ENCODE measurements at places on chromosomes 13 and 19.
A peak's percentile ranks its signal among the peaks of the same experiment; 100 is the strongest.

- no peak for DNase-seq
These were observed 126.5 kb downstream of the NALCN start for GRCh38 chr13:101289764-101290163.

DNA sequence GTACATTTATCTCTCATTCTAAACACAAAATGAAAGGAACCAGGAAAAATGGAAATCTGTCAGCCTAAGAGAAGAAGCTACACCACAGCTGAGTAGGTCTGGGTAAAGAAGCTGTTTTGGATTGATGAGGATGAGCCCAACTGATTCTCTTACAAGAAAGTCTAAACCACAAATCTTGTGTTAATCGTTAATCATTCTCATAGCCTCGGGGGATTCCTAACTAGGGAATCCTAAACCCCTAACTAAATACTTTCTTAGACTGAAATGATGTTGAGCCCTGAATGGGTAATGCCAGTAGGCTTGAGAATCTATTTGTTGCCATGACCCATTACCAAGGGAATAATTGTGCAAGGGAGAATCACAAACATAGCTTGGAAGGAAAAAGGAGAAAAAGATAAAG lies 327.5 kb upstream of the SPRY2 start:
- no peak for DNase-seq

DNA sequence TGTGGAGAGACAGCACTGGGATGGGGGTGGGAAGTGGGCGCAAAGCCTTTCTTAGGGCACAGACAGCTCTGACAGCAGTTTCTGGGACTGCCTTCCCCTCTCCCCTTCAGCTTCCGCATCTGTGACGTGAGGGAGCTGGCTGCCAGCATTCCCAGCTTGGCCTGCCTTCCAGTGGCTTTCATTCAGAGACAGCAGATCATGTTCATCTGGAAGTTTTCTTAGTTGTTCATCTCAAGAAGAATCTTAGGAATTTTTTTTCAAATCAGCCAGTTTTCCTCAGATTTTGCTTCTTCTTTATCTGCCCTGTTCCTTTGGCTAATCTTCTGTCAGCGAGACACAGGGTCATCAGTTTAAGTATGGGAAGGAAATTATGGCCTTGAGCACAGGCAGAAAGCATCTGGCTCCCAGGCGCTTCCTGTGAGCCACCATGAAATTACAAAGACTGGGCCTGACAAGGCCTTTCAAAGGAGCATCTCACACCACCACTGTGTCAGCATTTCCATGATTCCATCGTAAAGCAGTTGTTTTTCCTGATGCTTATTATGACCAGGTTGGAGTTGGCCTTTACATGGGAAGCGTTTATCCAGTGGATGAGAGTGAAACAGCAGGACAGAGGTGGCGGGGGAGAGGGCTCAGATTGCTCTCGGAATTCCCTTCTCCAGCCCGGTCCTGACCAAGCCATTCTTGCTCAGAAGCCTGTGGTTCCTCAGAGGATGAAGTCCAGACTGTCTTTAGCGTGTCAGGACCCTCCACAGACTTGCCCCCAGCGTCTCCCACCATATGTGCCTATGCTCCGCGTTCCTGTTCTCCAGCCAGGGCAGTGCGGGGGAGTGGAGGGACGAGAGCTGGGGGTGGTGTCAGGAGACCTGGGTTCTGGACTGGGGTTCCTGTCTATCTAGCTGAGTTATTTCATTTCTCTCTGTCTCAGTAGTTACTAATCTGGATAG lies 43.6 kb downstream of the ARHGAP35 start:
- DNase-seq: no peak

DNA sequence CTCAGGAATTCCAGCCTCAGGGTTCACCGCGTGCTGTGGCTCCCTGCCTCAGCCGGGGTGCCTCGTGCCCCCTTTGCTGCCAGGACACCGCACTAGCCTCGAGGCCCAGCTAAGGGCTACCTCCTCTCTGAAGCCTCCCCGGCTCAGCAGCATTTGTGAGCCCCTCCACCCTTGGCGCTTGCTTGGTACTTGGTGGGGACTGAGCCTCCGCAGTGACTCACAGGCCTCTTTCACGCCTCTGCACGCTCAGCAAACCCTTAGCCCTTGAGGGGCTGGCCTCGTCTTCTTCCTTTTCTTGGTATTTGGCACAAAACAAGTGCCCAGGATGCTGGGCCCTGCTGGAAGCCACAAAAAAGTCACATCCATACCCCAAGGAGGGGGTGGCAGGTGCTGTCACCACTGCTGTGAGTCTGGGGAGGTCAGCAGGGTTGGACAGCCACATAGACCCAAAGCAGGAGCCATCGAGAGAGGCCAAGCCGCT lies 85.4 kb upstream of the TM9SF2 start:
- peak; percentile 59 for DNase-seq

- no peak for DNase-seq
These were observed 90.2 kb downstream of the KCTD12 start for GRCh38 chr13:76795701-76796695.

GRCh38 chr19:6587093-6587820 lies 3.7 kb downstream of the CD70 start:
- DNase-seq: no peak

DNA sequence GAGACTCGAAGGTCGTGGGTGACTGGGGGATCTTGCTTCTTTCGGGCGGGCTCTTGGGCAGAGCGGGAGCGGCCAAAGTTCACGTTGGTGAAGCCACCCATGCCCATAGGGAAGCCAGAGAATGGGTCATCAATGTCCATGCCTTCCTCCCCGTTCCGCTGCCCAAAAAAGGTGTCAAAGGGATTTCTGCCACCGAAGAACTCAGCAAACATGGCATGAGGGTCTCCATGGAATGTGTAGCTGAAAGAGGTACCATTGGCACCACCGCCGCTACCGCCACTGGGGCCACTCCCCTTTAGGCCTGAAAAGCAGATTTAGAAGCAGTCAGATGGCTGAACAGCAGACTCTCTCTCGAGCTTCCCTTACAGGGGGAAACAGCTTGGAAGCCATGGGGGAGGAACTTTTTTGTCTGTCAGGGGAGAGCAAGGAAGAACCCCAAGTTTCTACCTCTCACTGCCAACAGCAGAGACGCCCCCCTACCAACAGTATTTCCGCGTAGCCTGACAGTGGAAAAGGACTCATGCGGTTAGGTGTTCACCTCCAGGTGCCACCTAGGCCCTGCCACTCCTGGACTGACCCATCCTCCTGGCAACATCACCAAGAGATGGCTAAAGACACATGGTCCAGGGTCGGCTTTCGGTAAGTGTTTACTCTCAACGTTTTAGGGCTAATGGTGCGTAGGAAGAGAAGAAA lies 1.3 kb downstream of the DNAJB1 start:
- DNase-seq: no peak

DNA sequence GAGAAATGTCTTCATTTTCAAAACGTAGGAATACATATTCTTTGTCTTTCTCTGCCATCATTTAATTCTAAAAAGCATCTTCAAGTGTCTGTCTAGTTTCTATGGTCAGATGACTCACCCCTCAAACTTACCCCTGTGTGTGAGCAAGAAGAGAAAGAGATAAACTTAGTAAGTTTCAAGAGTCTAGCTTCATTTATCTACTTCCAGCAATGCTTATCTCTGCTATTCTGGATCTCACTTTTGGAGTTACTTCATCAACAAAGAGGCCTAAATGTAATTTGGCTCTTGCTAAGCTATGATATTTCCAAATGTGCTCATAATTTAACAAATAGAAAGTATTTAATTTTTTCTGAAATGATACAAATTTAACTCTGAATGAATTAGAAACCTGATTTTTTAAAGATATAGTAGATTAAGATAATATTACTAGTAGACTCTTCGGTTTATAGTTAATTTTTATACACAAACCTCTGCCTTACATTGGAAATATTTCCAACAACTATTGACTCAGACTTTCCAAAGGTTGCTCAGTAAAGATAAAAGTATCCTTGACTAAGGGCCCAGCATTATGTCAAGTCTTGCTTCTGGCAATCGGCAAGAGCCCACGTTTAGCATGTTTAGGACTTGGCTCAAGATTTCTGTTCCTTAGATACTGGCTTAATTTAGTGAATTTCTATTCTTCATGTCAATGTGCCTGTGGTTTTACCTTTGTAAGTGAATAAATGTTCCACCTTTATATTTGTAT lies 1511.0 kb upstream of the SLC10A2 start:
- DNase-seq: no peak

Data from inflammatory macrophage treated with lipopolysaccharide for 1 hour (primary cell).